ENCODE measurements at places on chromosomes 16 and 17.
A peak's percentile ranks its signal among the peaks of the same experiment; 100 is the strongest.

GRCh38 chr16:76175718-76176117, 101.5 kb upstream of the CNTNAP4 start:
- DNase-seq, result no peak

- no peak for DNase-seq
Observed at GRCh38 chr16:94918-95265, 16.9 kb downstream of the MPG start.

DNA sequence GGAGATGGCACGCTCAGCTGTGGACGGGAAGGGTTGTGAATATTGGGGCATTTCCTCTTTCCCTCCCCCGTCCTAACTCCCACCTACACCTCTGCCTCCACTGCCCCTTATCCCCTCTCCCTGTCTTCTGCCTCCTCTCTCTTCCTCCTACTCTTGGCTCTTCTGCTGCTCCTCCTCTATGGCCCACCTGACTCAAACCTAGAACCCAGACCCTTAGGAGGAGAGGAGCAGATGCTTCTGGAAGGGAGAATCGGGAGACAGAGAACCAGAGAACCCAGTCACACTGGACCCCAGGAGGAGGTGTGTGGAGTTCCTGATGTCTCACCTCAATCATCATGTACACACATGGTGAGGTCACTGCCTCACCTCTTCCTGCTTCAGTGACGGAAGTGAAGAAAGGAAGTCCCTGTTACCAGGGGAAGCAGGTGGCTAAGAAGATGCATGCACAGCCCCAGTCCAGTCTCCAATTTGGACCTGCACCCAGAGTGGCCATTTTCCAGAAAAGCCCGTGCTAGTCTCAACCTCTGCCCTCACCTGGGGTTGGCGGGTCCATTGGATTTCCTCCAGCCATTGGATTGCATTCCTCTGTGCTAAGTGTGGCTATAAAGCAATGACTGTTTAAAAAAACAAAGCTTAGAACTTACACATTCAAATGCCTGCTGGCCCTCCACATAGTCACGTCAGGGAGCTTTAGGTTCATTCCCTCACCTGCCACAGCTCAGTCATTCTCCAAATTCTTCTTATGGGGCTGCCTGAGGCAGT, 4.0 kb downstream of the RNF222 start:
- peak; percentile 57 for DNase-seq

GRCh38 chr16:67673712-67674580, 7.3 kb downstream of the C16orf86 start:
- no peak for DNase-seq

DNA sequence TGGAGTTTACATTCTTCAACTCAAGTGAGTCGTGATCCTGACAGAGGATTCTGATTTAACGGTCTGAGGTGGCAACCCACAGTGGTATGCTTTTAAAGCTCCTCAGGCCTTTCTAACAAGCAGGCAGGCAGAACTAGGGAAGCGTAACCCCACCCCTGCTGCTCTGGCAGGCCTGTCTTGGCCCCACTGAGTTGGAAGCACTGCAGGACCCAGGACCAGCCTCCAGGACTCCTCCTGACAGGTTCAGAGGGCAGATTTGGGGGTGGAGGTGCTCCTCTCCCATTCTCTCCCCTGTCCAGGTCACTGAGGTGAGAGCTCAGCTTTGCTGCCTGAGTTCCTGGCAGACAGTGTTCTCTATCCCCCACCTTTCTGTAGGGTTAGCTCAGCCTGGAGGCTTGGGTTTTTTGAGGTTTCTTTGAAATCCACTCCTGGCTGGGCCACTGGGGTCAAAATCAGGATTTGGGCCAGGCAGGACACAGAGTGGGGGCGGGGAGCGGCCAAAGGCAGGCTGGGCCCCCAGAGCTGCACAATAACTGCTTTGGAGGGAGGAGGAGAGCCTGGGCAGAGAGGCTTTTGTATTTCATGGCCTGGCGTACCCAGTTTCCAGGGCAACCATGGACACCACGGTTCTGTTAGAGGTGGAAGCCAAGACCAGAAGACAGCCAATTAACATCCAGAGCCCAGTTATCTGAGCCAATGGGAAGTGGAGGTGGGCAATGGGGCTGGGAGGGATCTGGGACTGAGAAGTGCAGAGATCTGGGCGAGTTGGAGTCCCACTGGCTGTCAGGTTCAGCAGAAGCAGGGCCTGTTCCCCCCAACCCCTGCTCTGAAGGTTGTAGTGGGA, 9.5 kb downstream of the MRPL27 start:
- no peak for DNase-seq

DNA sequence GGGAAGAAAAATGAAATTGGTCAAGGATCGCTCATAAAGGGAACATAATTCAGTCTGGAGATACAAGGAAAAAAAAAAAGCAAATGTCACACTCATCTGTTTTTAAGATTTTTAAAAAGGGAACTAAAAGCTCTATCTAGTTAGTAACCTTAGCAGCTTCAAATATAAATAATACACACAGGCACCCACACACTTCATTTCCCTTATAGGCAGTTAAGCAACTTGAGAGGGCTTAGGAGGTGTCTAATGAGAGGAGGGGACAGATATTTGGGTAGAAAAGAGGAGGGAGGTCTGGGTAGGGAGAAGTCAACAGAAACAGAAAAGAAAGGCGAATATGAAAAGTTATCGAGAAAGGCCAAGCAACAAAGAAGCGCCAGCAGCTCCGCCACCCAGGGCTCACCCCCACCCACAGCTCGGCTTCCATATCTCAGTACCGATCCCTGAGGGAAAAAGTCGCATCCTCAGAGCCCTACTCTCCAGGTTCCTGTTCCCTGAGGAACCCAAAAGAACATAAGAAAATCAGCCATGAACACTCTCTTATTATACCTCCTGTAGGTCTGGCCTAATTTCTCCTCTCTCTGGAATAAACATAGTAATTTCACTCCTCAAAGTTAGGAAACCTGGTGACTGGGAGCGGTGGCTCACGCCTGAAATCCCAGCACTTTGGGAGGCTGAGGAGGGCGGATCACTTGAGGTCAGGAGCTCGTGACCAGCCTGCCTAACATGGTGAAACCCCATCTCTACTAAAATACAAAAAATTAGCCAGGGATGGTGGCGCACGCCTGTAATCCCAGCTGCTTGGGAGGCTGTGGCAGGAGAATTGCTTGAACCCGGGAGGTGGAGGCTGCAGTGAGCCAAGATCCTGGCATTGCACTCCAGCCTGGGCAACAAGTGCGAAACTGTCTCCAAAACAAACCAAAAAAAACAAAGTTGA, 69.6 kb upstream of the RCVRN start:
- DNase-seq, result no peak

DNA sequence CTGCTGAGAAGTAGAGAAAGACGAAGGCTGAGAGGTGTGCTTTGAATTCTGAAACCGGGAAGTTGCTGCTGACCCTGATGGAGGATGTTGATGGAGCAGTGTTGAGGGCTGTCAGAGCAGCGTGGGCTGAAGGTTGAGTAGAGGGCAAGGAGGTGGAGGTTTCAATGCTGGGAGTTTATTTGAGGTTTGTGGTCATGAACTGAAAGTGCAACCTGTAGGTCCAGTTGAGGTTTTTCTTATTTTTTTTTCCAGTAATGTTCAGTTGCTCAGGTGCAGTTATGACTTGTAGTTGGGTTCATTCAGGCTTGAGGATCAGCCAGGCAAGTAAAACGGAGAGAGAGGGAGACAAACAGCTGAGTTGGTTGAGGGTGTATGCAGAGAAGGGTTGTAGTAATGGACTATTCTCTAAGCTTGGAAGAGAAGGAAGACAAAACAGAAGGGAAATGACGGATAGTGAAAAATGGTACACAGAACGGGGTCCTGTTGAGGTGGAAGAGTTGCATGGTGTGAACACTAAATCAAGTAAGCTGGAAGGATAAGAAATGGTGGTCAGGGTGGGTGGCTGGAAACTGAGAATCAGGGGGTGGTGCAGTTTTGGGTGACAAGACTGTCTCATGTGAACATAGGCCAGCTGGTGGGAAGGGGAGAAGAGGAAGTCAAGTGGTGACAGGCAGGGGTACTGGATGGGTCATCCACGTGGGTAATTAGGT, 8.7 kb upstream of the UBE2G1 start:
- peak; percentile 28 for DNase-seq

DNA sequence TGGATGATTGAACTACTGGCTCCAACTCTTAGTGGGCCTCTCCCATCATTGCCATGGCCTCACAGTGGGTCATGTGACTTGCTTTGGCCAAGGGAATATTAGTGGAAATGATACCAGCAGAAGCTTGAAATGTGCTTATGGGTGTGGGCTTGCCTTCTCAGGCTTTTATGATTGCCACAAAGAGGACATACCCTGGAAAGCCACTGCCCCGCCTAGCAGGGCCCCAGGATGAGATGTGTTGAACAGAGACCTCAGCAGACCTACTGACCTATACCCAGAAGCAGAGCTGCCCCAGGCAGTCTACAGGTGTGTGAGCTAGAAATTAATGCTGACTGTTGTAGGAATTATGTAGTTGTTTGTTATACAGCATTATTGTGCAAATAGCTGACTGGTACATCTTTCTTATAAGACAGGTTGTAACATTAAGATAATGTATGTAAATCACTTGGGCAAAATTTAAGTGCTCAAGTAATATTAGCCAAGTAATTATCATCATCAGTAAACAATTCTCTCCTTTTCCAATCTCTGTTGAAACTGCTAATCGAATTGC, 67.8 kb upstream of the CDH5 start:
- no peak for DNase-seq

DNA sequence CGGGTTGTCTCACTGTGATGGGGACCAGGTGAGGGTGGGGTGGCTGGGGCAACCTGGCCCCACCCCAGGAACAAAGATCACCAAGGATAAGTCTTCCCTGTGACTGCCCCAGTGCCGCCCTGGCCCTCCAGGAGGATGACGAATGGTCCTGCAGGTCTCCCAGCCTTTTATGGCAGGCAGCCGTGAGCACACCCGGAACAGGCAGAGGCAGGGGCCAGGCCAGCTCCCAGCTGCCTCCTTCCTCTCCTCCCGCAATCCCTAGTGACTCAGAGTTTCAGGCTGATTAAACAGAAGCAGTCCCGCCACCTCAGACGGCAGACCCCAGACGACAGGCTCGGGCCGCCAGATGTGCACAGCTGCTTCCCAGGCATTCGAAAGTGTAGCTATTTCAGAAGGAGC, 13.3 kb downstream of the JUP start:
- DNase-seq, result no peak

DNA sequence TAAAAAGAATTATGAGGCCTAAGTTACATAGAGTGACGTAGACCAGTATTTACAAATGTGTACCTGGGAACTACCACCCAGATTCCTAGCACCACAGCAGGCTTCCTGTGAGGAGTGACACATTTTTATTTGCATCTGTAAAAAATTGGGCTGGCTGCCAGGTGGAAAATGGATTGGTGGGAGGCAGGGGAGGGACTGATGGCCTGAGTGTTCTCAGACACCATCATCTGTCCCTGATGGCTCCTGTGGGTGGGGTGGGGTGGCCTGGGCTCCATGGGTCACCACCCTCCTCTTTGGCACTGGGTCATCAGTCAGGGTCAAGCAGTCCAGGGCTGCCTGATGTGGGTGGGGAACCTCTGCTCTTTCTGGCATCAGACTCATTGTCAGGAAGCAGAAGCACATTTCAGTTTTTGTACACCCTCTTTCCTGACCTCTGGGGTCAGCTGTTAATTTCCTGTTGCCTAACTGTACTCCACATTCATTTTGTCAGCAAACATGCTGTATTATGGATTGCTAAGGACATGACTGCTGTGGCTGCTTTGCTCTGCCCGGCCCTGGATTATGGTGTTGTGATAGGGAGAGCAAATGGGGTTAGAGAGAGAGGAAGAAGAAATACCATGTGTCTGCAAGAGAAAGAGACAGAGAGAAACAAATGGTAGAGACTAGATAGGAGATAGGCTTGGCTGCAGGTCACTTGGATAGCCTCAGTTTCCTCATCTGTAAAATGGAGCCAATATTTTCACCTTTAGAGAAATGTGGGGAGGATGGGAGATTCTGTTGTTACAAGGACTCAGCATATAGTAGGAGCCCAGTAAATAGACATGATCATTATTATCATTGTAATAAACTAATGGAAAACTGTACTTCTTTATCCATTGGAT, 11.6 kb upstream of the MFAP4 start:
- DNase-seq, result no peak

DNA sequence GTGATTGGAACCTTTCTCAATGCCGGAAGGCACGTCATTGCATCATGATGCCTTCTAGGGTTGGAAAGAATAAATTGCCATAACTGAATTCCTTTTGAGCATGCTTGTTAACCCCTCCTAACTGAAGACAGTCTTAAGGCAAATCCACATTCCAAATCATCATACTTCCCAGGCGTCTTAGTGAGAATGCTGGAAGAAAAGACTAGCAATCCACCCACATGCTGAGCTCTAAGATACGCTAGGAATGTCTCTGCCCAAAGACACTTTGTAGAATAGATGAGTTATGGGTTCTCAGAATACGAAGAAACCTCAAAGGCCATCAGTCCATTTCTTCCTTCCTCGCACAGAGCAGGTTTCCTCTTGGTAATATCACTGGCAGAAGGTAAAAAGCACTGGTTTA, 486.5 kb downstream of the HS3ST4 start:
- no peak for DNase-seq

GRCh38 chr16:4105848-4106247, 10.4 kb downstream of the ADCY9 start:
- DNase-seq, result no peak

- DNase-seq, result no peak
Observed at GRCh38 chr17:4522661-4523060, 24.0 kb downstream of the SPNS2 start.

DNA sequence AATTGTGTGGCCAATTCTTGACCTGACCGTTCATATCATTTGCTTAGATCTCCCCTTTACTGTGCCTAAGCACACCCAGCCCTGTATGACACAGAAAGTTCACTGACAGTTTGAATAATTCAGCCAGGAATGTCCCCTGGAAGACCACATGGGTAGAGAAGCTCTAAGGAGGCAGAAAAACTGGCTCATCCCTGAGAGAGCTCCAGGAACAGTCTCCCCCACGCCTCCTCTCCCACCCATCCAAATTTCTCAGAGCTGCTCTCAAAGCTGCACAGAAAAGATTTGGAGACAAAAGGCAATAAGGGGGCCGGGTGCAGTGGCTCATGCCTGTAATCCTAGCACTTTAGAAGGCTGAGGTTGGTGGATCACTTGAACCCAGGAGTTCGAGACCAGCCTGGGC, 11.2 kb downstream of the PRAC1 start:
- no peak for DNase-seq

Measured in CD4-positive, alpha-beta T cell treated with Interleukin-2 at 100 ng/mL for 4 hours (primary cell).